ENCODE measurements at places on chromosomes 4 and X.

DNA sequence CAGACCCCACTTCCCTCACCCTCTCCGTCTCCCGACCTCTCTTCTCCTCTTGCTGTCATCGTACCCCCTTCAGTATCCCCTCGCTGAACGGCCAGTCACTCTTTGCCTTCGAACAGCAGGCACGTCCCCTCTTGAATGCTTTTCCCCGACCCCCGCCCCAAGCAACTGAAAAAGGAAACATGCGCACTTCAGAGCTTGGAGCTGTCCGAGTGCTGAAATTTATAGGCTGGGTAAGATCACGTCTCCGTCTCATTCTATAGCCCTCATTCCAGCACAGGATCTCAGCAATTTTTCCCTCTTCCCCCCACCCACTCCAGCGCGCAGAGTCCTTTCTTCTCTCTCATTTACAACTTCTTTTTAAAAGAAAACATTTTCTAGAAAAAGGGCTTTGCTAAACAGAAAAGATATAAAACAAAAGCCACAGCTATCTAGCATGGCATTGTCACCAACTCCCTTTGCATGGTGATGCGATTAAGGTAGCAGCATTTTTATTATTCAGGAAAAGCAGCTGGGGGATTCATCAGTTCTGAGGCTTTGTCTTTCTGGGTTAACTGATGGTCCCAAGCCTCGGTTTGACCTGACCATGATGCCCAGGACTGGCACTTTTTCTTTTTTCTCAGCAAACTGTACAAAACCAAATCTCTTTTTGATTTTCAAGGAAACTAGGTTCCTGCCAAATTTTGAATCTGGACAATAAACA, at the start of gene GLRA2:
GLRA2 (plus strand) TSS at position 247 of the 700 bp plus-strand sequence. CDS start 522 bp downstream, outside the sequence.
- DNase-seq, result no peak

DNA sequence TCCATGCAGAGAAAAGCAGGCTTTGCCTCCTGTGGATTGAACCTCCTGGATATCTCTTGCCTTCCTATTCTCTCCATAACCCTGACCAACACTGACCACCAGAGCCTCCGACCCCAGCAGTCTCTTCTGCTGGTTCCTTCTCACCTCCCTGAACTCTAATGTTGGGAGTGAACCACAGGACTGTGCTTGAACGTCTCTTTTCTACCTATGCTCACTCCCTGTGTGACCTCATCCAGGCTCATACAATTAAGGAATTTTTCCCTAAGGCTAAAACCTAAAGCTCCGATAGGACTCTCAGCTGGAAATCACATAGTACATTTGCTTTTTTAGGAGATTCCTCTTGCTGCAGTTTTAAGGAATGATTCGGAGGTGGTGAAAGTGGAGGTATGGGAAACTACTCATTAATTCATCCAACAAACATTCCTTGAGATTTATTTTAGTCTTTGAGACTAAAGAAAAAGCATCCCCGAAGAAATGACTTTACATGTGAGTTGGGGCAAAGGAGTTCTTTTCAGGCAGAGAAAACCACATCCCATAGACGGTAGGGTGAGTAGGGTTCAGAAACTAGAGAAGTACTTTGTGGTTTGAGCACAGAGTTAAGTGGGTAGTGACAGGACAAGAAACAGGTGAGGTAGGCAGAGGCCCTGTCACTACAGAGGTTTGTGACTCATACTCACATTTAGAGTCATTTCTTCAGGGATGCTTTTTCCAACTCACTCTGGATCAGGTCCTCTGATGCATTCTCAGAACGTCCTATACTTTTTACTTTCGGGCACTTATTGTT, 30.8 kb downstream of the NDNF start:
- DNase-seq, result no peak

- no peak for DNase-seq
These were observed 109.9 kb downstream of the AFF1 start for GRCh38 chr4:87044511-87045233.

GRCh38 chr4:168139336-168139735, 47.0 kb downstream of the ANXA10 start:
- no peak for DNase-seq

DNA sequence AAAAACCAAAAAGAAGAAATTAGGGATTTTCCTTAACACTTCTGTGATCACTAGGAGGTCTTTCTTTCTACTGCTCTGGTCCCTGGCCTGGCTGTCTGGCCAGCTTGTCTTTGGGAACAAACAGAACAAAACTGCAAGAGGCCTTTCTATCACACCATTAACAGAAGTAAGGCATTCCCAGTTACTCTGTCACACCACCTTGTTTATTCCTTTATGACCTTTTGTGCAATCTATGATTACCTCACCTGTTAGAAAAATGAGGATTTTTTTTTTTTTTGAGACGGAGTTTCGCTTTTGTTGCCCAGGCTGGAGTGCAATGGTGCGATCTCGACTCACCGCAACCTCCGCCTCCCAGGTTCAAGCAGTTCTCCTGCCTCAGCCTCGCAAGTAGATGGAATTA, 3.0 kb downstream of the METAP1 start:
- DNase-seq, result no peak

DNA sequence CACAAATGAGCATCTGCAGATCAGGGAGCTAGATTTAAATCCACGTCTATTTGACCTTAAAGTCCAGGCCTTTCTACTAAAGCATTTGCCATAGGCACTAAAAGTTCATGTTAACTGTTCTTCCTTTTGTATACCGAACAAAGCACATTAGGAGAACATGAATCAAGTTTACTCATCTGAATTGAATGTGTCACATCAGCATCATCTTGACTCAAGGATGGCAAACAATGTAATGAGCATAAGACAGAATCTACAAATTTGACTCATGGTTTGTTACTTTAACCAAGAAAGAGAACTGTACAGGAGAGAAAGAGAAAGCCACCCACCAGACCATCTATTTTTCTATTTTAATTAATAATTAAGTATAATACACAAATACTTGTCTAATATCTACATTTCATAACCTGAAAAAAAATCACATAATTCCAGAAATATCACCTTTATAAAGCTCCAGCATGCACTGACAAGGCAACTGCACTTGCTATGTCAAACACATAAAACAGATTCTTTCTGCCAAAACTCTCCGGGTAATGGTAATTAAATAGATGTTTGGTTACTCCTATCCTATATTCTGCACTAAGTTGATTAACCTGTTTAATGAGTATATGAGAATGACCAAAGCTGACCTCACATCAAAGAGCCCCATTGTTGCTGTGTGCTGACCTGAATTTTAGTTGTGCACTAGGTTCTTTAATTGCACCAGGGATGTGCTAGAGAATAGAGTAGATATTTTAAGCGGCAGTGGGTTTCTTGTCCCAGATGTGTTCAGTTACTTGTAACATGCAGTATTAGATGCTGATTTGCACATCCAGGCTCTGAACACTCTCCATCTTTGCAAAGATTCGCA, 42.5 kb upstream of the LEF1 start:
- no peak for DNase-seq
